EL (cell line): ENCODE measurements at places on chromosomes 7 and 10.

DNA sequence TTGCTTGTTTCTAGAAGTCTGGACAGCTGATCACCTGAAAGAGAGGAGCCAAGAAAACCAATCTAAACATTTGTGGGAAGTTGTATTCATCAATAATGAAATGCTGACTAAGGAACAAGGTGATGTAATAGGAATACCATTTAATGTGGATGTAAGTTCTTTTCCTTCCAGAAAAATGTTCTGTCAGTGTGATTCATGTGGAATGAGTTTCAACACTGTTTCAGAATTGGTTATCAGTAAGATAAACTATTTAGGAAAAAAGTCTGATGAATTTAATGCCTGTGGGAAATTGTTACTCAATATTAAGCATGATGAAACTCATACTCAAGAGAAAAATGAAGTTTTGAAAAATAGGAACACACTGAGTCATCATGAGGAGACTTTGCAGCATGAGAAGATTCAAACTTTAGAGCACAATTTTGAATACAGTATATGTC, 39.8 kb upstream of the ZNF37A start:
- peak; percentile 69 for DNase-seq

GRCh38 chr7:30849565-30849964, 62.1 kb upstream of the AQP1 start:
- DNase-seq: no peak

GRCh38 chr7:103141753-103142404, 7.0 kb downstream of the NAPEPLD start:
- no peak for DNase-seq

DNA sequence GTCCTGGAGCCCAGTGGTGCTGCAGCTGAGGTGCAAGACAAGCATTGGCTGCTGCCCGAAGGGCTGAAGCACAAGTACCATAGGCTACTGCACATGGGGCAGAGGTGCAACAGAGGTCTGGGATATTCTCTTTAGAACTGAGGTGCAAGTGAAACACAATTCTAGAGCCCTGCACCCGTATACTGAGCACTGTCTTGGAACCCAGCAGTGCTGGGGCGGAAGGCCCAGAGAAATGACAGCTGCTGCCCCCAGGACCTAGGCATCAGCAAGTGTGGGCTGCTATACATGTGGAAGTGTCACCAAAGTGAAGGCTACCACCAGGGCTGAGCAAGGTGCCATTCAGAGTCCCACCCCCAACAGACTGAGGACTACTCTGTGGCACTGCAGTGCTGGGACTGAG, 393.6 kb upstream of the STEAP1 start:
- DNase-seq: no peak

- no peak for DNase-seq
Measured at GRCh38 chr10:113323985-113324384, 228.9 kb upstream of the HABP2 start.

- DNase-seq: no peak
Measured at GRCh38 chr10:16117305-16117695, 257.0 kb upstream of the MINDY3 start.

DNA sequence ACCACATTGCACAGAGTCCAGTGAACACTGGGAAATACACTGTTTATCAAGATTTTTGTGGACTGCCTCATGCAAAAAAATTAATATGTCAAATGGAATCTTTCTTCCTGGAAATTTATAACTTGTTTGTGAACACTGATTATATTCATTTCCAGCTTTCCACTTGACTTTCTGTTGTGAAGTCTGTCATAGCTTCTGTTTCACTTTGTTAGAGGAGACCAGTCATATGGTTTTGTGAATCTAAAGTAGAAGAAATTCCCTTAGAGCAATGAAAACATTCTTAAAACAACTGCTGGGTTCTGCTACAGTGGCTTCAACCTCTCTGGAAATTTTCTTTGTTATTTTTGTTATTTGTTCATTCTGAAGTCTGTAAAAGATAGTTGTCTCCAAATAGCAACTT, 349.5 kb upstream of the NFE2L3 start:
- no peak for DNase-seq

- no peak for DNase-seq
Measured at GRCh38 chr7:142898377-142899170, 13.0 kb upstream of the TRPV6 start.

- DNase-seq: no peak
Measured at GRCh38 chr10:44557596-44558191, 172.8 kb upstream of the CXCL12 start.

GRCh38 chr10:50326757-50327701, 75.7 kb upstream of the ASAH2 start:
- peak; percentile 81 for DNase-seq

- peak; percentile 92 for DNase-seq
Measured at GRCh38 chr10:3538656-3539531, 246.1 kb downstream of the KLF6 start.

GRCh38 chr10:22621726-22622125, 92.7 kb downstream of the PIP4K2A start:
- DNase-seq: no peak
